ENCODE measurements at places on chromosomes 13 and 19. TPM values are rescaled to one million over a fixed set of nuclear protein-coding genes. Genes with fewer than 3 reads are reported as not detected.

GRCh38 chr13:35724446-35724845 is 248.0 kb upstream of the MAB21L1 start:
- H3K36me3 ChIP-seq, result no peaks in the 10 kb centered on the region
- peak overlapping the region; percentile 26 for H3K27ac ChIP-seq
- no peaks in the 10 kb centered on the region for H3K27me3 ChIP-seq
- no peaks in the 10 kb centered on the region for H3K4me1 ChIP-seq
- DNase-seq, result peak; percentile 57

GRCh38 chr19:10620786-10621185 is 4.6 kb upstream of the SLC44A2 start:
- H3K4me1 ChIP-seq, result no peaks in the 10 kb centered on the region
- H3K4me3 ChIP-seq, result no peak overlapping the region
- no peaks in the 10 kb centered on the region for H3K27me3 ChIP-seq
- DNase-seq, result no peak

Gene PRRG2
- total RNA-seq, result 5.1 TPM

Gene ZNF541
- not detected for total RNA-seq

- H3K36me3 ChIP-seq, result no peaks in the 10 kb centered on the region
- no peak overlapping the region for H3K4me3 ChIP-seq
- peaks cover 8% of the 10 kb centered on the region for H3K27me3 ChIP-seq
- H3K4me1 ChIP-seq, result no peaks in the 10 kb centered on the region
- no peak overlapping the region for H3K27ac ChIP-seq
Measured at GRCh38 chr13:111476197-111476596, 155.8 kb downstream of the TEX29 start.

GRCh38 chr13:44298314-44298713 is 75.3 kb upstream of the SERP2 start:
- no peak overlapping the region for H3K4me3 ChIP-seq
- no peaks in the 10 kb centered on the region for H3K36me3 ChIP-seq
- DNase-seq, result no peak

Gene GPC5
- 37.3 TPM for total RNA-seq
